ENCODE measurements at places on chromosomes 1 and 21.
A peak's percentile ranks its signal among the peaks of the same experiment; 100 is the strongest.

DNA sequence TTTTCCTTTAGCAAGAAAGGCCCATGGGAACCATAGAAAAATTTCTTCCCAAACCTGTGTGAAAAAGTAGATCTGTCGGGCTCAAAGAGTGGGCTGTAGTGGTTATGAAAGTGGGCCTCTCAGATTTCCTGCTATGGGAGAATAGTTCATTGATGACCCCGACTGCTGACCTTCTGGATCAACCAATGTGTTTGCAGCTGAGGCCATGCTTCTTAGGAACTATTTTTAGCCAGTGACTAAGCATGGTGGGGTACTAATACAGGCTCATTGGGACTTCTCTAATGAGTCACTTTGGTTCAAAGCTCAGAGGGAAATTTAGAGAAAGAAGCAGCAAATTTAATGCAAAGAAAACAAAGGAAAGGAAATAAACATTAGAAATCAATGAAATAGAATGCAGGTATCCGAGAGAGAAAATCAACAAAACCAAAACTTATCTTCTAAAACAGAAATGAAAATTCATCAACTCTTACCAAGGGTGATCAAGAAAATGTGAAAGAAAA, 12.6 kb upstream of the PSMA5 start:
- DNase-seq, result peak; percentile 84

- no peak for DNase-seq
Observed at GRCh38 chr1:159302095-159302494, at the start of gene FCER1A. Gene FCER1A, plus strand, starts transcription at chr1:159302336. Its CDS starts 29 bp downstream, at chr1:159302365.

GRCh38 chr1:2021550-2021949, 2.4 kb downstream of the GABRD start:
- DNase-seq, result no peak

DNA sequence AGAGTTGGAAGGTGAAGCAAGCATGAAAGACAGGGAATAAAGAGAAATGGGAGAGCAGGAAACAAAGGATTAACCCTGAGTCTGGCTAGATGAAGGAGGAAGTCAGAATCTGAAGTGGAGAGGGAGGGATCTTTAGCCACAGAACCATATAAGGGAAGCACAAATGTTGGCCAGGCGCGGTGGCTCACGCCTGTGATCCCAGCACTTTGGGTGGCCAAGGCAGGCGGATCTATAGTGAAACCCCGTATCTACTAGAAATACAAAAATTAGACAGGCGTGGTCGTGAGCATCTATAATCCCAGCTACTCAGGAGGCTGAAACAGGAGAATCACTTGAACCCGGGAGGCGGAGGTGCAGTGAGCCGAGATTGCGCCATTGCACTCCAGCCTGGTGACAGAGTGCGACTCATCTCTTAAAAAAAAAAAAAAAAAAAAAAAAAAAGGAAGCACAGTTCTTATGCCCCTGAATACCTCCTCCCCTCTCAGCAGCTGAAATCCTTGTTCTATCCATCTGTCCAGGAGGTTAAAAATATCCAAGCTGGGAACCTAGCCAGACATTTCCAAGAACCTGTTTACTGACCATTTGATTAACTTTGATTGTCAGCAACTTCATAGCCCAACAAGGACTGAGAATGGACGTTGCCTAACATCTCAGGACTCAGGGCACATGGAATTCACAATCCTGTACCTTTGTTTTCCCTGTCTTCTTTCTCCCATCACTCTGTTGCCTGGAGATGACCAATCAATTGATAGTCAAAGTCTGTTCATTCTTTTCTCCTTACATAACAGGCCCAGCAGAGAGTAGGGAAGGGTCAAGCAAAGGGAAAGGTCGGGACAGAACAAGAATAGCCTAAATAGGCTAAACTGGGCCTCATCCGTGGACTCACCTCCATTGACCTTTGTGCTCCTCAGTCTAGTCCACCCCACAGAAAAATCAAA, 10.6 kb downstream of the TXNIP start:
- DNase-seq, result no peak

DNA sequence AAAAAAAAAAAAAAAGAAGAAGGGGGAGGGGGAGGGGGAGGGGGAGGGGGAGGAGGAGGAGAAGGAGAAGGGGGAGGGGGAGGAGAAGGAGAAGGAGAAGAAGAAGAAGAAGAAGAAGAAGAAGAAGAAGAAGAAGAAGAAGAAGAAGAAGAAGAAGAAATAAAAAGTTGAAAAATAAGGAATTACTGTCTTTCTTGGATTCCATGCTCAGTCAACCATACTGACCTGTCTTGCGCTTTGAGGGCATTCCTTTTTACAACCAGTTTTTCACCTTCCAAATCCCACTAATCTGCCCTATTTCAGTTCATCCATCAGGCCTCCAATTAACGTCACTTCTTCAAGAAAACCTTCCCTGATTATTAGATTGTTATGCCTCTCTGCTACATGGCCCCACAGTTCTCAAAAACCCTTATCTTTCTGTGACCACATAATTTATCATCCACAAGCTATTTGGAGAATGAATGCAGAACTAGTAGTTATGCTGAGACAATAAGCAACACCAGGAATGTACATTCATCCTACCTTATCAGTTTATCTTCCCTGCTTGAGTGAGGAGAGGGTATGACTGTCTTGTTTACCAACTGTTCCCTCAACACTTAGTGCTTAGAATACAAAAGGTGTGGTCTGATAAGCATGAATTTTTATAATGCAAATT, 57.5 kb upstream of the GUCA2A start:
- no peak for DNase-seq

- no peak for DNase-seq
Observed at GRCh38 chr1:39332828-39333227, 128.3 kb downstream of the MACF1 start.

DNA sequence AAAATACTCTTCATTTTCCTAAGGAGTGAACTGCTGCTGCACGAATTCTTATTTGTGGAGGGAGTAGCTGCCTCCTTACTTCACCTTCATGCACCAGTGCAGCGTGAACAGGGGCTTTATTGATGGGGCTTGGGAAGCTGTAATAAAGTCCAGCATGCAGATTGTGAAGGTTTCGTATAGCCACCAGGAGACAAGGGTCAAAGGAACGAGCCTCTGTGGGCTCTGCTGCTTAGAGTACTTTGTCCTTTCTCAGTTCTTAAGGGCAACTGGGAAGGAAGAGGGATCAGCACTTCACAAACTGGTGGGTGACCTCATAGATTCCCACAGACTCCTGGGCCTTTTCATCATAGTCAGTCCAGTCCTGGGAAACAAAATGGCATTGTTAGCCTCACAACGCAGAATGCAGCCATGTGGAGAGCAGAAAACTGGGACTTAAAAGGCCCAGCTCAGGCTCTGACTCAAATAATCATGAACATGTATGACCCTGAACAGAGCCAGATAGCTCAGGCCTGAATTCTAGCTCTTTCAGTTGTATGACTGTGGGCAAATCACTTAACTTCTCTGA, 6.0 kb downstream of the CZIB start:
- no peak for DNase-seq

DNA sequence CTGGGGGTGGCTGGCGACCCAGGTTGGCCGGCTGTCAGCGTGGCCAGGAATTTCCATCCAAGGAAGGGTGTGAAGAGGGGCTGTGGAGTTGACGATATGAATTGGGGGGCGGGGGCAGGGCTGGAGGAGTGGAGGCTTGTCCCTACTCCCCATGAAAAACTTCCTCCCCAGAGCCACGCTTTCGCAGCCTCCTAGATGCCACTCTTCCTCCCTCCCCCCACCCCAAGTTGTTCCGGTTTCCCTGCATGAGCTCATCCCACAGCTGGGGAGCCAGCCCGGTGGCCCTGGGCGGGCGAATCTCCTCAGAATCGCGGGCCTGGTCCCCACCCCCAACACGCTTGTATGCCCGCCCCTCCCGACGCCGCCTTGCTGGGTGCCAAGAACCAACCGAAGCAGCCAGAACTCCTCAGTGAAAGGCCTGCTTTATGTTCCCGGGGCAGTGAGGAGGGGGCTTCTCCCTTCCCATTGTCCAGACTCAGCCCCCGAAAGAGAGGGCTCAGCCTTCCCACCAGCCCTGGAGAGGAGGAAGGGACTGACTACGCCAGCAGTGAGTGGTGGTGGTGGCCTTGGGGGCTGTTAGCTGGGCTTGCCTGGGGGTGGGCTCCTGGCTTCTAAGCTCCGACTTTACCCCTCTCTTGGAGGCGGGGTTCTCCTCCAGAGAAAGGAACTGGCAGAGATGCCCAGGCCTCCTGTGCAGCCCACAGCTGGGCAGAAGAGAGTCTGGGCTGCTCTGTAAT, 1.8 kb upstream of the CSMD2 start:
- DNase-seq, result no peak

GRCh38 chr1:236147068-236147467, 4.7 kb downstream of the GPR137B start:
- DNase-seq, result no peak

- DNase-seq, result no peak
Observed at GRCh38 chr1:111542187-111542586, 38.8 kb upstream of the ADORA3 start.

DNA sequence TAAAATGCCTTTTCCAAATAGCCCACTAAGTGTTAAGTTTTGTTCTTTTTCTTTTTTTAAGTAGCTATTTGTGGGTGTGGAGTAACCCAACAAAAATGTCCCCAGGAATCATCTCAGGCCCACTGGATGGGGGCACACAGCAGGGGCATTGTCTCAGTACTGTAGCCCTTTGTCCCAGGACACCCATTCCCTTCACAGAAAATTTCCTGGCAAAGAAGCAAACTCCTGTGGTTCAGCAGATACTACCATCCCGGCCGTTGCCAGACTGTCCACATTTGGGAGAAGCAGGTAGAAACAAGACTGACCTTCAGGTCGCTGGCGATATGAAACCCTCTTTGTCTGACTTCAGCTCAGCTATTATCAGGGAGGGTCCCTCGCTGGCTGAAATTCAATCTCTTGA, 23.7 kb upstream of the SRRM1 start:
- DNase-seq, result no peak

Measured in AG04450 (cell line).